ENCODE measurements at places on chromosomes 12 and 14.

DNA sequence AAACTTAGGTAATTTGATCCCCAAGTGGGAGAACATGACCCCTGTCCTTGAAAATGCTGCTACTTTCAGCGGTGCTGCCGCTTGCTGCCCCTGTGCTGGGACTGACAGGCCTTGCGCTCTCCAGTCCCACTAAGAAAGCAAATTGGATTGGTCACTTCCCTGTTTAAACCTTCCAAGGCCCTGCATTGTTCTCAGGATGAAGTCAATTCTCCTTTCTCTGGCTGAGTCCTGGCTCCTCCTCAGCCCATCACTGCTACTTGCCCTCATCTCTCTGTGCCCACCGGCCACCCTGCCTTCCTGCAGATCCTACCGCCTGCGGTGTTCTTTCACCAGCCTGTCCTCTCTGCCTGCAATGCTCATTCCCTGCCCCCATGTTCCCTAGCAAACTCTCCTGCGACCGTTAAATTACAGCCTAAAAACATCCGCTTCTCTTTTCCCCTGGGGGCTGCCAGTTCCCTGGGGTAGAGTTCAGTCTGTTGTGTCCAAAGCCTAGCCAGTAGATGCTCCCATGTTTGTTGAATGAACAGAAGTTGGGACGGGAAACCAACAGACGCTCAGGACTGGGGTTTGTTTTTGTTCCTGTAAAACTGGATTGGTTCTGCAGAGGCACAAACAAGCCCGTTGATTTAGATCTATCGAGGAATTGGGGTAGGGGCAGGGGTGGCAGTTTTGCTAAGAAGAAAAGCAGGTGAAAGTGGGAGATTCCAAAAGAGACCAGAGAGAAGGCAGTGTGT is 127.3 kb upstream of the HIF1A start:
- DNase-seq, result no peak

GRCh38 chr14:92404421-92404820 is 81.5 kb downstream of the SLC24A4 start:
- no peak for DNase-seq

DNA sequence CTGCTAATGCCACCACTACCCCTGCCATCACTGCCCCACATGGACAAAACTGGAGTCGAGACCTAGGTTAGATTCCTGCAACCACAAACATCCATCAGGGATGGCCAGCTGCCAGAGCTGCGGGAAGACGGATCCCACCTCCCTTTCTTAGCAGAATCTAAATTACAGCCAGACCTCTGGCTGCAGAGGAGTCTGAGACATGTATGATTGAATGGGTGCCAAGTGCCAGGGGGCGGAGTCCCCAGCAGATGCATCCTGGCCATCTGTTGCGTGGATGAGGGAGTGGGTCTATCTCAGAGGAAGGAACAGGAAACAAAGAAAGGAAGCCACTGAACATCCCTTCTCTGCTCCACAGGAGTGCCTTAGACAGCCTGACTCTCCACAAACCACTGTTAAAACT is 7.1 kb upstream of the OAS2 start:
- no peak for DNase-seq

DNA sequence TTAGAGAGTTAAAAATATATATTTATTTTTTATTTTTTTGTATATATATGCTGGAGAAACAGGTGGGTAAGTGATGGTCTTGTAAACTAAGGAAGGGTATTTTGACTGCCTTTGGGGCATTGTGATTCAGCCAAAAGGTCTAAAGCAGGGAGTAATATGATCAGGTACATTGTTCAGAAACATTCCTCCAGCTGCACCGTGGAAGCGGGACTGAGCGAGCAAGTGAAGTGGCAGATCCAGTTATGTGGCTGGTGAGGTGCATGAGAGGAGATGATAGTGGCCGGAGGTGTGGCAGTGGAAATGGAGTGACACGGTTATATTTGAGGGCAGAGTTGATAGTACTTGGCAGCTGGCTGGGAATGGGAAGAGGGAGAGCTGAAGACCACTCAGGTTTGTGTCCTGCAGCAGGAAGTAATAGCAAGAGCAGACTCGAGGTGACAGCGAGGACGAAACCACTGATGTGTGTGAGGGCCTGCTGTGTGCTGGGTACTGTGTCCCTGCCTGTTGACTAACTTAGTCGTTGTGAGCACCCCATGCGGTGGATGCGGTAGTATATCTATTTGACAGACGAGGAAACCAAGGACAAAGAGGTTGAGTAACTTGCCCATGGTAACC is 39.2 kb downstream of the EID3 start:
- no peak for DNase-seq

DNA sequence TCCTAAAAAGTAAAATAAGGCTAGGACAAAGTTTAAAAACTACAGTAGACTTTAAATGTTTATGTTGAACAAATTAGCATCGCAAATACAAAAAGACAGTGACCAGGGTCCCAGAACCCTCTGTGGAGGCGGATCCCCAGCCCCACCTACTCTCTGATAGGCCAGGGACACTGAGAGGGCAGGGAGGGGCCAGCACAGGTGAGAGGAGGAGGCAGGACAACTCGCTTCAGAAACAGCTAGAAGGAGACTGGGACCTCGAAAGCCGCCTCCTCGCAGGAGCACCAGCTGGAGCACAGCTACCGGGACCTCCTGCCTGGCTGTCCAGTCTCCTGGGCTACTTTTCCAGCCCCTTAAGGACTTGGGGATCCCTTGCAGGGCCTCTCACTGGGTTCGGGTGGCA is 992 bp downstream of the DNAH10 start:
- no peak for DNase-seq
